Mesothelial cell of epicardium (in vitro differentiated cells): ENCODE measurements at places on chromosomes 2 and 18. TPM values are rescaled to one million over a fixed set of nuclear protein-coding genes. Genes with fewer than 3 reads are reported as not detected.

HOXD3 gene
- total RNA-seq = 0.93 to 1.1 TPM (median 1.1 TPM) in 3 replicates

PROC gene
- total RNA-seq = 0.24 to 0.25 TPM (median 0.25 TPM) in 3 replicates

MRO gene
- 0.18 to 0.40 TPM (median 0.29 TPM) in 3 replicates for total RNA-seq

TTR gene
- 2.2 TPM in 1 of 3 replicates, not detected in the others for total RNA-seq

OTX1 gene
- 0.71 to 1.1 TPM (median 0.87 TPM) in 3 replicates for total RNA-seq

SULT1C2 gene
- total RNA-seq = 0.05 to 0.13 TPM in 2 of 3 replicates, not detected in the other

COMMD1 gene
- 36.1 to 40.3 TPM (median 37.9 TPM) in 3 replicates for total RNA-seq
